Hematopoietic multipotent progenitor cell (in vitro differentiated cells): ENCODE measurements at places on chromosomes 1 and 21.

DNA sequence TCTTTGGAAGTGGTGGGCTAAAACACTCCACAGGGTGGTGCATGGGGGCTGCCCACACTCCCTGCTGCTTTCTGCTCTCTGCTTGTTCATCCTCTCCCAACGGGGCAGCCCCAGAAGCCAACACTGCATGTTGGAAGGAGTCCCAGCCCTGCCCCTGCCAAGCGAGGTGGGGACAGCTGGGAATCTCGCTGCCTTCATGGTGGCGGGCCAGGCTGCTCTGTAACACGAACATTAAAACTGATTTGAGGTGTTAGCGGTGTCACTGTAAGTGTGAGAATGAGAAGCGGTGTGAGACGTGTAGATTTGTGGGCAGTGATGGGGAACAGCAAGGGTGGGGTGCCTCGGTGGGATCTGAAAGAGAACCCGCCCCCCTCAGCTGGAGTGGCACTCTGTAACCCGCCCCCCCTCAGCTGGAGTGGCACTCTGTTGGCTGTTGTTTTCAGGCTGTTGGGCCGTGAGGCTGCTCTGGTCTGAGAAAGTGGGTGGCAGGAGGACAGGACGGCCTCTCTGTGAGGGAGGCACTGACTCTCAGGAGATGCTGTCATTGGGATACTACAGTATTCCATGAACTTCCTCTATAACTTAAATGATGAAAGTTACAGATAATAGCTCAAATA is 80.9 kb downstream of the PCBP3 start:
- no peak for DNase-seq

DNA sequence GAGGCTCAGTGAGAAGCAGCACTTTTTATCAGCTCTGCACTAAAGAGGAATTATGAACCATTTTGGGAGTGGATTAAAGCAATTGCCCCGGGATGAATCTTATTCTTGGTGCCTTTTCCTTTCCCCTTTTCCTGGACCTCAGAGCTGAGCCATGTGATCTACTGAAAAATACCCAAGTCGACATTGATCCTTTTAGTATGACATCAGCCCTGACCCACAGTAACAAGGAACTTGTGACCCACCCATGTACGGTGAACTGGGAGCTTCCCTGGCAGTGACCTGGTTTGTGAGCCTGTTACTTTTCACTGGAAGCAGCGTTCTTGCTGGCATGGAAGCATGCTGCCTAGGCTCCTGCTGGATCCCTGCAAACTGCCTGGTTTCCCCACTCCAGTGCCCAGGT is 15.9 kb downstream of the AJAP1 start:
- no peak for DNase-seq

DNA sequence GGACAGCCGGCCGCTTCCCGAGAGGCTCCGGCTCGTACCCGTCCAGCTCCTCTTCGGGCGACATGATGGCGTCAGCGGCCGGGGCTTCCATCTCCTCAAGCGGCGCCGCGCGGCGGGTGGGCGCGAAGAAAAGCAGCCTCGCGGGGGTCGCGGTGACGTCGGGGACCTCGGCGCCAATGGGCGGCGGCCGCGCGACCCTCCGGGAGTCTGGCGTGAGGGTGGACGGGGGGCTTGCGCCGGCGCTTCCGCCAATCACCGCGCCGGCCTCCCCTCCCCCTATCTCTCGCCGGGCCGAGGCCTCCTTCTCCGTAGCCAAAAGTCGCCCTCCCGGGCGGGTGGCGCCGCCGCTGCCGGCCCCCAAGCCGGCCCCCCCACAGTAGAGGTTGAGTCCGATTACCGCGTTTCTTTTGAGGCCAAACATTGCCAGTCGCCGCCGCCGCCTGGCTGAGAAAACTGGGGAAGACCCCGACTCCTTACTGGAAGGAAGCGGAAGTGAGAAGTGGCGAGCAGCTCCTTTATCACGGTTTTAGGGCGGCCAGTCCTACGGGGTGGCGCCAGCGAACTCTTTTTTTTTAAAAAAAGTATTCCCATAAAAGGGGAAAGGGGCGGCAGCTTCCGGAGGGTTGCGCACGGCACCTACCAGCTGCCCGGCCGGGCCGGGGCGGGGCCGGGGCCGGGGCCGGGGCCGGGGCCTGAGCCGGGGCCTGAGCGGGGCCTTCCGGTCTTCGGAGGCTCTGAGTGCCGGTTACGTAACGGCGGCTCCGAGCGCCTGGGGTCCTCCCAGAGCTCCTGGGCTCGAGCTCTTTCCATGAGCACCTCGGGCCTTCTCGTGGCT is at the start of gene MCL1:
Gene MCL1, minus strand, starts transcription at position 501 of the 835 bp plus-strand sequence. Its CDS starts 80 bp downstream, at position 421.
- peak; percentile 74 for DNase-seq

DNA sequence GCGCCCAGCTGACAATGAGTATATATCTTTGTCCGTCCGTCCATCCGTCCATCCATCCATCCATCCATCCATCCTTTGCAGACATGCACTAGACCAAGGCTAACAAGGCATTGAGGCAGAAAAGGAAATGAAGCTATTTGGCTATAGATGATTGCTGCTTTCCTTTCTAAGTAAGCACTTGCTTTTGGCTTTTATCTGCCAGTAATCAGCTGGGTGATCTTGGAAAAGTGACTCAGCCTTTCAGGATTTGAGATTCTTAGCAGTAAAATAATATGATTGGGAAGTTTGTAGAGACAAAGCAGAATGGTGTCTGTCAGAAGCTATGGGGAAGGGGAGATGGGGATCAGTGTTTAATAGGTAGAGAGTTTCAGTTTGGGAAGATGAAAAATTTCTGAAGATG is 22.7 kb downstream of the ZFYVE9 start:
- DNase-seq = no peak

GRCh38 chr1:17027900-17028299 is 16.2 kb upstream of the ATP13A2 start:
- DNase-seq = no peak

GRCh38 chr1:168613691-168614231 is 37.4 kb downstream of the XCL1 start:
- no peak for DNase-seq

DNA sequence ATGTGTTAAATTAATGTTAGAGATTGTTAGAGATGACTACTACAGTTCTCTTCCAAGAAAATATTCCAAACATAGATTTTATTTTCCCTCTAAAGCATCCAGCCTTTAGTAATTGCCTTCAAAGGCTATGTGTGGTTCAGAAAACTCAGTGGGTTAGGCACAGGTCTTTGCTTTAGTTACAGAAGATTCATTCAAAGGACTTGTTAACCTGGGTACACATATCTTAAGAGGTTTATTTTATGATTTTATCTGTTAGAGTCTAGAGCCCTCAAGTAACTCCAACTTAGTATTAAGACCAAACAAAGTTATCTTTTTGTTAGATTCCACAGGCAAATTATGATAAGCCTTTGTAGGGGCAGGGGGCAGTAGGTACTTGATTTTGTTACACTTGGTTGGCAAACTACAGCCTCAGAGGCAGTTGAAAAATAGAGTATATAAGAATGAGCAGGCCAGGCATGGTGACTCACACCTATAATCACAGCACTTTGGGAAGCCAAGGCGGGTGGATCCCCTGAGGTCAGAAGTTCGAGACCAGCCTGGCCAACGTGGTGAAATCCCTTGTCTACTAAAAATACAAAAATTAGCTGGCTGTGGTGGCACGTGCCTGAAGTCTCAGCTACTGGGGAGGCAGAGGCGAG is 37.9 kb downstream of the CXADR start:
- no peak for DNase-seq

- no peak for DNase-seq
Observed at GRCh38 chr1:80293818-80294217, 1287.3 kb upstream of the ADGRL4 start.

- no peak for DNase-seq
Observed at GRCh38 chr21:44524414-44525371, 15.3 kb downstream of the KRTAP10-1 start.

DNA sequence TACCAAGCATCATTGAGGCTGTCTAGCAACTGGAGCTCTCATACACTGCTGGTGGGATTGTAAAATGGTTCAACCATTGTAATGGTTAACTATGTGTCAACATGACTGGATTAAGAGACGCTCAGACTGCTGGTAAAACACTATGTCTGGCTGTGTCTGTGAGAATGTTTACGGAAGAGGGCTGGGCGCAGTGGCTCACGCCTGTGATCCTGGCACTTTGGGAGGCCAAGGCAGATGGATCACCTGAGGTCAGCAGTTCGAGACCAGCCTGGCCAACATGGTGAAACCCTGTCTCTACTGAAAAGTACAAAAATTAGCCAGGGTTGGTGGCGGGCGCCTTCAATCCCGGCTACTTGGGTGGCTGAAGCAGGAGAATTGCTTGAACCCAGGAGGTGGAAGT is 4.8 kb upstream of the FCRLA start:
- no peak for DNase-seq

DNA sequence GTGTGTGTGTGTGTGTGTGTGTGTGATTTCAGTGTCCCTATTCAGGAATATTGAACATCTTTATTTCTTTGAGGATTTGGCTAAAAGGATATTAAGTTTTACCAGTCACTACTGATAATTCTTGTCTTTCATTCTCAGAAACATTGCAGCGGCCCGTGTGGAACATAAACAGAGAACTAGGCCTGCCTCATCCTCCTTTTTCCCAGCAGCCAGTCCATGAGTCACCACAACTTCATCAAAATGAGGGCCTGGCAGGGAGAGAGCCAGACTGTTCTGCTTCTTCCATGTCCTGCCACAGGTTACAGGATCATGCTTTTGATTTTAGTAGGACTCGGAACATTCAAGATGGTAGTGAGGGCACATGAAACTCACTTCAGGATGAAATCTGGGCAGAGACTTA is 50.7 kb downstream of the LRIG2 start:
- DNase-seq = no peak

GRCh38 chr1:30708361-30708728 is 15.0 kb downstream of the MATN1 start:
- no peak for DNase-seq

- no peak for DNase-seq
Observed at GRCh38 chr1:239025223-239025622, 361.1 kb upstream of the CHRM3 start.

DNA sequence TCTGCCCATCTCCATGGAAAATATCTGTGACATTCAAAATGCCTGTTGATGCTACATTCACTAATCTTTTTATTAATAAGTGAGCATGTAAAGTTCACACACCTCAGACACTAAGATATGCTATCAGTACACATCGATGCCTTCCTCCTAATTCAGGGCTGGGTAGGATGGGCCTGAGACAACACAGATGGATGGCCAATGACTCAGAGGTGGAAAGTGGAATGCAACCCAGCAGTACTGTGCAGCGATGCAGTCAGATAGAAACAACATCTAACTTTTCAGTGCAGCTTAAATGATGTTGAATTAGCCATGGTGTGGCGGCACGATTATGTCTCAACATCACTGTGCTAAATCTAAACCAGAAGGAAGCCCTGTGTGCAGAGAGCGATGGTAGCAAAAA is 161.6 kb upstream of the KCNJ15 start:
- DNase-seq = no peak

DNA sequence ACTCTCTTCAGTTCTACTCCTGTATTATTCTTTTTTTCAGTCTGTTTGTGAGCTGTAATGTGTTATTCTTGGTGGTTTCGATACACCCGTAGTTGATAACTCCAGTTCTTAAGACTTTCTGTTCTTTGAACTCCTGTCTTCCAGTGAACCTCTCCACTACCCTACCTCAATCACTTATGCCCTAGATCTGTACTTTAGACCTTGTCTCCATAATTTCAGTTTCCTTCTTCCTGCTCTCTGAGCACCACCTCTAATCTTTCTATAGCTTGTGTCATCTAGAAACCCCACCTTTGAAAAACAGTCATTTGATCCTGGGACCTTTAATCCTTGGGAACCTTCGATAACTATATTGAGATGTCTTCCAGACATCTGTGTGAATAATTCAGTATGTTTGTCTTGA is 159.3 kb downstream of the PIK3R3 start:
- DNase-seq = no peak

- DNase-seq = no peak
Observed at GRCh38 chr21:46357684-46358425, 33.9 kb downstream of the PCNT start.

GRCh38 chr1:155069551-155070157 is 6.1 kb downstream of the EFNA4 start:
- no peak for DNase-seq

DNA sequence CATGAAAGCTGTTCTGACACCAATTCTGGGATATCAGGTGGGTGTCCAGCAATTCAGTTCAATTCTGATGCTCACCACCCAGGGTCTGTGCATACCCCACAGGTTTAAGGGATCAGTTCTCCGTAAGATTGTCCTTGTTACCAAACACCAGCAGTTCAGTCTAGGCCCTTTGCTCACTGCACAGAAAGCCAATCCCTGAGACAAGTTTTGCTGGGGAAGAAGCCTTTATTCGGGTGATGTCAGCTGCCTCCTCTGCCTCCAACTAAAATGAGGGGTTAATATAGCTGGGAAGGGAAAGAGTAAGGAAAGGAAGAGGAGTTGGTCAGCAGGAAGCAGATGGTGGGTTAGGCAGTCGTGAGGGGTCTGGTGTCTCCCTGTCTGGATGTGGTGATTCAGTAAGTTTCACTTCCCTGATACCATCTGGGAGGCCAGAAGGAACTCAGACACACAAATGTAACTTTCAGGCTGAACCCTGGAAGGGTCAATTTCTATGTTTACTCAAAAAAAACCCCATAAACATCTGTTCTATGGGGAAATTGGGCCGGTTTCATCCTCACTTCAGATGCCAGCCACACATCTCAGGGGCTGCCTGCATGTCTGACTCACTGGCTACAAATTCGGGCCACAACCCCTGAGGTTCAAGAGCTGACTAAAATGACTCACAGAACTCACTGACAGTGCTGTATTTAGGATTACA is 83.3 kb upstream of the PGBD5 start:
- no peak for DNase-seq

DNA sequence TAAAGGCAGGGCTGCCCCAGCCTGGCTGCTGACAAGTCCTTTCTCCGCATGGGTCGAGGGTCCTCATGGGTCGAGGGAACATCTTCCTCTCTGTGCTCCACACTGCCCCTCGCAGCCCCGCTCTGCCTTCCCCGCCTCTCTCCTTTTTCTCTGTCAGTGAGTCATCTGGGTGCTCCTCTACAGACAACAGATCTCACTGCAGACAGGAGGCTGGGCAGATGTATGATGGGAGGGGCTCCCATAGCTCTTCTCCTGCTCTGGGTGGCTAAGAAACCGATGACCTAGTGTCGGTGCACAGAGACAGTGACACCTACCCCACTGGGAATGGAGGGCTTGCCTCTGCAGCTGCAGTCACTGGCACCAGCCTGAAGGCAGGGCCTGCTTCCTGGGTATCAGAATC is 5.5 kb downstream of the KCNA10 start:
- no peak for DNase-seq

DNA sequence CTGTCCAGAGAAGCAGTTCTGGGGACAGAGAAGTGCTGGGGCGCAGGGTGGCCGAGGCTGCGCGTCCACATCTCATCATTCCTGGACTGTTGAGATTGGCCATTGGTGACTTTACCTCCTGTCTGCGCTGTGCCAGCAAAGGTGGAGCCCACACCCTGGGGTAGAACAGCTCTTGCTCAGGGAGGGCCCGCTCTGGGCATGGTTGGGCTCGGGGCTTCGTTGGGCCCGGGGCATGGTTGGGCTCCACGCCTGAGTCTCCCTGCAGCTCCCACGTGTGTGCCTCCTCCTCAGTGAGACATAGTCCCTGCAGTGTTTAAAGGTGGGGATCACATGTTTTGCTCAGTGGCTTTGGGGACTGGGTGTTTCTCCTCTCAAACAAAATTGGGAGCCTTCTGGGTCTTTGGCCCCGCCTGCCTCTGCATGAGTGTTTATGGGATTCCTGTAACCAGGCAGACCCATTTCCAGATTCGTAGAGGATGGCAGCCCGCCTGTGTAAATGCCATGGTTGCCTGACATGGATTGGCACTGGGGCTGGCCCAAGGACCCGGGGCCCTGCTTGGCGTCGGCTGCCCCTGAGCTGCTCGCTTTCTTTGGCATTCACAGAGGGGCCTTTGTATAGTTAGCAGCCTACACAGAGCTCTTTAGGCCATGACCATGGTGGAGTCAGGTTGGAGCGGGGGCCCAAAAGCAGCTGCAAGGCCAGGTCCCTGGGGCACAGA is 104.6 kb downstream of the TLR5 start:
- DNase-seq = no peak

- DNase-seq = no peak
Observed at GRCh38 chr1:86718786-86719185, 14.4 kb downstream of the SH3GLB1 start.
